ENCODE measurements at places on chromosomes 1 and 21. TPM values are rescaled to one million over a fixed set of nuclear protein-coding genes. Genes with fewer than 3 reads are reported as not detected.

The LINGO4 gene
- not detected for total RNA-seq

The DYNLT4 gene
- total RNA-seq = 0.36 TPM

The IL19 gene
- not detected for total RNA-seq

The PRDM16 gene
- total RNA-seq = 6.5 TPM

The FAM167B gene
- 4.4 TPM for total RNA-seq

The HMGCS2 gene
- total RNA-seq = not detected

GRCh38 chr1:204507317-204508105, 8.7 kb upstream of the MDM4 start:
- H3K36me3 ChIP-seq = no peaks in the 10 kb centered on the region
- peak overlapping the region; percentile 70 for H3K4me3 ChIP-seq
- H3K27me3 ChIP-seq = no peaks in the 10 kb centered on the region
- H3K4me1 ChIP-seq = no peaks in the 10 kb centered on the region
- no peak for DNase-seq

DNA sequence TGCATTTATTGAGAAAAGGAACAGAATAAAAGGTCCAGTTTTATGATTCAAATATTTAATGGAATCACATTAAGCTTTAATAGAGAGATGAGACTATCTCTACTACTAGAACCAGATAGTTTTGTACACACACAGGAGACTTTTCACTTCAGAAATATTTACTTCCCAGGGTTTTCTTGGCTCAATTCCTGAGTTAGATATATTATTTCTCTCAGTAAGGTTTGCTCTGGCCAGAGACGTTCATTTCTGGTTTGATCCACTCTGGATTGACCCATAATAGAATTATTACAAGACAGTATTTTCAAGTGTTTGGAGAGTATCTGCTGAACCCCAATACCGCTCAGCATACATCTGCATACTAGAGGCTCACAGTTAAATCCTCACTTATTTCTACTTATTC, 1.3 kb upstream of the RCOR3 start:
- H3K27me3 ChIP-seq = no peaks in the 10 kb centered on the region
- peaks cover 21% of the 10 kb centered on the region for H3K4me1 ChIP-seq
- DNase-seq = no peak
- H3K4me3 ChIP-seq = peak overlapping the region; percentile 95
- H3K36me3 ChIP-seq = peaks cover 4% of the 10 kb centered on the region

DNA sequence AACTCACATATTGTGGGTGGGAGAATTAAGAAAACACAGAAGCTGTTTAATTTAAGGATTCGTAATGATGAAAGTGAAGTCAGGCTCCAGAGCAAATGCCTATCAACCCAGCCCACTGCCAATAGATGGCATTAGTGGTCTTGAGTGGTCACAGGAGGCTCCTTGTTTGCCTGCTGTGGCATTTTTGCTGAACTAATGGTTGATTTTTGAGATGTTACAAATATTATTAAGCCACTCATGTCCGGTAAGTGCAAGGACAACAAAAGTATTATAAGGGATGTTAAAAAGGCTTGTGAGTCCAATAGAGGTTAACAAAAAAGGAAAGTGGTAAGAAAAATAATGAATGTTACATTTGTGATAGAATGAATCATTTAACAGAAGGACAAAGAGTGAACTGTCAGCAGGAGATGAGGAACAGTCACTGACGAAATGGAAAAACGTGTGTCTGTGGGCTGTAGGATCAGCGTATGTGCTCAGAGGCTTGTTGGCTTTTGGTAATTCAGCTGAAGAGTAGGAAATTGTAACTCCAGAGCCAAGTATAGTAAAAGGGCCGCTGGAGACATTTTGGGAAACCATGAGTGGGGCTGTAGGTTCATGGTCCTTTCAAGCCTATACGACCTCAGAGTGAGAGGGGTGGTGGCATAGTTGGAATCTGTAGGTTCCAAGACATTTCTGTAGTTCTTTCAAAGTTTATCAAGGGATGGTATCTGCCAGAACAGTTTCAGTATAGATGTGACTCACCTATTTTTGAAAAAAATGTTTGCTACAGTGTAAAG, 11.2 kb downstream of the SFT2D2 start:
- no peak for DNase-seq
- peaks cover 6% of the 10 kb centered on the region for H3K4me1 ChIP-seq
- H3K27ac ChIP-seq = peak overlapping the region; percentile 19
- peaks cover 43% of the 10 kb centered on the region for H3K36me3 ChIP-seq
- no peaks in the 10 kb centered on the region for H3K27me3 ChIP-seq

DNA sequence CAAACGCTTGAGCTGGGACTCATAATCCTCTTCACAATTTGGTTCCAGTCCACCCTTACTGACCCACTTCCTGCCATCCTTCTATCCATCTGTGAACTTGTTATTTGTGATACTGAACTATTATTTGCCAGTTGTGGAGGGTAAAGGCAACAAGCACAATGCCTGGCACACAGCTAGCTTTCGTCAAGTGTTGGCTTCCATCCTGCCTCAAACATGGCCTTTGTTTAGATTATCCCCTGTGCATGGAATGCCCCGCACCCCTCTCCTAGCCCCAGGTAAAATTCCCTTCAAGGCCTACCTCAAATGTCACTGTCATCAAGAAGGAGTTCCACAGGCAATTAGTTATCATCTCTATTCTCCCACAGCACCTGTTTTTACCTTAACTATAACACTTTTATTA, 11.4 kb upstream of the CDCA8 start:
- no peak overlapping the region for H3K27ac ChIP-seq
- H3K4me1 ChIP-seq = no peaks in the 10 kb centered on the region
- H3K4me3 ChIP-seq = no peak overlapping the region
- DNase-seq = no peak

GRCh38 chr1:32234792-32235191, 12.2 kb upstream of the FAM167B start:
- no peaks in the 10 kb centered on the region for H3K27me3 ChIP-seq
- peaks cover 20% of the 10 kb centered on the region for H3K4me1 ChIP-seq
- no peak overlapping the region for H3K4me3 ChIP-seq
- peaks cover 22% of the 10 kb centered on the region for H3K36me3 ChIP-seq
- peak overlapping the region; percentile 95 for H3K27ac ChIP-seq
- no peak for DNase-seq

GRCh38 chr1:174209347-174210187, 50.2 kb downstream of the RABGAP1L start:
- no peaks in the 10 kb centered on the region for H3K4me1 ChIP-seq
- no peak overlapping the region for H3K4me3 ChIP-seq
- no peak overlapping the region for H3K27ac ChIP-seq
- no peaks in the 10 kb centered on the region for H3K36me3 ChIP-seq
- no peaks in the 10 kb centered on the region for H3K27me3 ChIP-seq

- H3K36me3 ChIP-seq = no peaks in the 10 kb centered on the region
- no peaks in the 10 kb centered on the region for H3K4me1 ChIP-seq
- no peaks in the 10 kb centered on the region for H3K27me3 ChIP-seq
- H3K27ac ChIP-seq = peak overlapping the region; percentile 53
- no peak overlapping the region for H3K4me3 ChIP-seq
Observed at GRCh38 chr1:163875927-163876320, 554.2 kb downstream of the NUF2 start.

- H3K4me3 ChIP-seq = no peak overlapping the region
- H3K4me1 ChIP-seq = peaks cover 7% of the 10 kb centered on the region
- H3K27me3 ChIP-seq = peaks cover 4% of the 10 kb centered on the region
- H3K36me3 ChIP-seq = no peaks in the 10 kb centered on the region
- no peak overlapping the region for H3K27ac ChIP-seq
Observed at GRCh38 chr1:35655196-35655595, 13.9 kb upstream of the PSMB2 start.

GRCh38 chr1:150564051-150564991, 15.1 kb downstream of the MCL1 start:
- peaks cover 77% of the 10 kb centered on the region for H3K4me1 ChIP-seq
- H3K27ac ChIP-seq = peak overlapping the region; percentile 100
- no peaks in the 10 kb centered on the region for H3K36me3 ChIP-seq
- no peak overlapping the region for H3K4me3 ChIP-seq
- no peaks in the 10 kb centered on the region for H3K27me3 ChIP-seq

GRCh38 chr1:9912264-9912936, 2.3 kb upstream of the CTNNBIP1 start:
- no peak overlapping the region for H3K4me3 ChIP-seq
- no peak for DNase-seq
- no peaks in the 10 kb centered on the region for H3K36me3 ChIP-seq
- peaks cover 13% of the 10 kb centered on the region for H3K4me1 ChIP-seq
- no peak overlapping the region for H3K27ac ChIP-seq

GRCh38 chr1:84998642-84999280, 1.8 kb upstream of the MCOLN2 start:
- peak overlapping the region; percentile 69 for H3K4me3 ChIP-seq
- H3K36me3 ChIP-seq = no peaks in the 10 kb centered on the region
- no peak overlapping the region for H3K27ac ChIP-seq
- DNase-seq = peak; percentile 47
- peaks cover 80% of the 10 kb centered on the region for H3K27me3 ChIP-seq

DNA sequence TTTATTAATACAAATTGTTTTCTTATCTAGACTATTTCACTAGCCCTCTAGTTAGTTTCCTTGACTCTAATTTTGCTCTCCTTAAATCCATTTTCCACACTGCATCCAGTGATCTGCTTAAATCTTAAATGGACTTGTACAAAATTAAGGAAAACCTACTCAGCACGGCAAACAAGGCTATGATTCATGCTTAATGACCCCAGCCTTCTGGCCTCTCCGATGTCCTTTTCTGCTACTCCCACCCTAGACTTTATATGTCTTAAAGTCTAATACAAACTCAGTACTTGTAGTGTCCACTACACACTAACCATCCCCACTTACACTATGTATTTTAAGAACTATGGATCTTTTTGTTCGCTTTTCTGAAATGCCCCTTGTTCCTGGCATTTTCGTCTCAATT, 2.2 kb downstream of the TMED5 start:
- H3K27ac ChIP-seq = peak overlapping the region; percentile 99
- peak overlapping the region; percentile 94 for H3K4me3 ChIP-seq
- H3K4me1 ChIP-seq = peaks cover 21% of the 10 kb centered on the region
- H3K27me3 ChIP-seq = no peaks in the 10 kb centered on the region
- peak; percentile 80 for DNase-seq

DNA sequence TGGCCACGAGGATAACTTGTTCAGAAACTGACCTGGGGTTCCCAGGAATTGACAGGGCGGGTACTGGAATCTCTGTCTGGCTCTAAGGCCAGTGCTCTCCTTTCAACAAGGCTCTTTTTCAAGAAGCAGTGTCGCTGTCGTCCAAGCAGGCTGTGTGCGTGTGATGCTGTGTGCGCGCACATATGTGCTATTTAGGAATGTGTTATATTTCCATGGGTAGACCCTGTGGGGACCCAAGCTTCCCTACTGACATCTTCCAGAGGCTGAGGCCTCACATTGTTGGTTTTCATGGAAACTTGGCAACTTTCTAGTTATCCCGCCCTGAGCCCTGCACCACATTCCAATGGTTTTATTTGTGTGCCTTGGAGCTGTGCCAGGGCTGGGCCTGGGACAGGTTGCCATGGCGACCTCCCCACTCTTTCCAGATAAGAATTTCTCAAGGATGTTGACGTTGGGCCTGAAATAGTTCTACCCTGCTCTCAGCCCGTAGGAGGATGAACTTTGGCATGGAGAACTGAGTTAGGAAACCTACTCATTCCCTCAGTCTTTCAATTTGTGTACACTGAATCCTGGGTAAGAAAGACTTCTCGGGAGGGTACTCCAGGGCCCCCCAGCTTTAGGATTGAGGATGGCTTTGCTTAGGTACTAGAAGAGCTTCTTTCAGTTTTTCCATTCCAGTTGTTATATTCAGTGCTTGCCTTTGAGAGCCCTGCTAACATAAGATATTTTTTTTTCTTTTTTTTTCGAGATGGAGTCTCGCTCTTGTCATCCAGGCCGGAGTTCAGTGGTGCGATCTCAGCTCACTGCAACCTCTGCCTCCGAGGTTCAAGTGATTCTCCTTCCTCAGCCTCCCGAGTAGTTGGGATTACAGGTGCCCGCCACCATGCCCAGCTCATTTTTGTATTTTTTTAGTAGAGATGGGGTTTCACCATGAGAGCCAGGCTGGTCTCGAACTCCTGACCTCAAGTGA, 38.8 kb upstream of the SRSF10 start:
- H3K27me3 ChIP-seq = no peaks in the 10 kb centered on the region
- H3K27ac ChIP-seq = peak overlapping the region; percentile 96
- peak; percentile 89 for DNase-seq
- peaks cover 55% of the 10 kb centered on the region for H3K4me1 ChIP-seq

- H3K36me3 ChIP-seq = no peaks in the 10 kb centered on the region
- H3K4me3 ChIP-seq = no peak overlapping the region
- no peak for DNase-seq
- no peaks in the 10 kb centered on the region for H3K27me3 ChIP-seq
Observed at GRCh38 chr1:22792396-22793160, 81.9 kb downstream of the EPHB2 start.

DNA sequence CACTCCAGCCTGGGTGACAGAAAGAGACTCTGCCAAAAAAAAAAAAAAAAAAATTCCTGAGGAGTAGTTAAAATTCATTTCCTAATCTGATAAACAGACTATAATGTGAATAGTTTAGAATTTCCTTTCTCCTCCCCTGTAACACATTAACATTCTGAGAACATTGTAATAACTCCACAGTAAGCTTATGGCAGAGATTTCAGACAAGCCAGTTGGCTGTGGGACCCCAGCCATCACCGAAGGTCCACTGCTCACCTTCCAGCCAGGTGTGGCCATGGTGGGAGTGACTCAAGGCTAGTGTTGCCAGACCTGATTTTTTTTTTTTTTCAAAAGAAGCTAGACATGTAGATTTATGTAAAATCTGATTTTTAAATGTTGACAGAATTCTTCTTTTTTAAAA, 11.8 kb downstream of the KANK4 start:
- no peaks in the 10 kb centered on the region for H3K4me1 ChIP-seq
- H3K4me3 ChIP-seq = no peak overlapping the region
- no peak for DNase-seq
- peaks cover 5% of the 10 kb centered on the region for H3K27me3 ChIP-seq

DNA sequence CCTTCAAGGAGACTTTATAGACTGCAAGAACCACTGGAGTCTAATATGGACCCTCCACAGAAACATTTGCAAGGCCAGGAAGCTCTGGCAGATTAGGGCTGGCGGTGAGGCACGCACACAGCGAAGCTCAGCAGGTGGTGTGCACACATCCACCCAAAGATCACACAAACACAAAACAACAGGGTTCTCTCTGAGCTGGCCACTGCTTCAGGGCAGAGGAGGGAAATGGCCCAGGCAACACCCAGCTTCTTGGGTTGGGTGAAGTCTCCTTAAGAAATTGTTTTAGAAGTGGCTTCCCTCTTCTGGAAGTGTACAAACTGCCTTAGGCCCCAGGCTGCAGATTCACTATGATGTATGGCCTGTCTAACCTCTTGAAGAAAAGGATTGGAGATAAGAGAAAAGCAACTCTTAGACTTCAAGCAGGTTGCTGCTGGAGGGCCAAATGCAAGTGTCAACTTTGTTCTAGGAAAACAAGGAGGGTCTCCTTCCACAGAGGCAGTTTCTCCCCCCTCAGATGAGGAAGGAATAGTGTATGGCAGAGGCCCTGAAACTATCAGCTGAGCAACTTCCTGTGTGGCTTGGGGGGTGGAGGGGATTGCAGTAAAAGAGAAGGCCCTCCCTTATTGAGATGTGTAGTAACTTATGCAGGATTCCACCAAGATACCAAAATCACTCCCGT, 2.0 kb downstream of the RCSD1 start:
- no peak for DNase-seq
- H3K4me3 ChIP-seq = no peak overlapping the region
- H3K4me1 ChIP-seq = peaks cover 3% of the 10 kb centered on the region
- H3K27ac ChIP-seq = no peak overlapping the region
- H3K36me3 ChIP-seq = no peaks in the 10 kb centered on the region

- H3K27ac ChIP-seq = no peak overlapping the region
- no peak overlapping the region for H3K4me3 ChIP-seq
- peaks cover 64% of the 10 kb centered on the region for H3K36me3 ChIP-seq
- no peak for DNase-seq
- H3K4me1 ChIP-seq = peaks cover 2% of the 10 kb centered on the region
Observed at GRCh38 chr1:156543066-156543465, 29.3 kb downstream of the IQGAP3 start.

- H3K4me1 ChIP-seq = peaks cover 2% of the 10 kb centered on the region
- no peak for DNase-seq
- no peak overlapping the region for H3K27ac ChIP-seq
Observed at GRCh38 chr1:215405211-215405610, 161.9 kb upstream of the KCTD3 start.
